ENCODE measurements at places on chromosomes 5 and 9.
A peak's percentile ranks its signal among the peaks of the same experiment; 100 is the strongest.

- peak; percentile 24 for DNase-seq
Measured at GRCh38 chr5:119411361-119412278, 40.7 kb upstream of the HSD17B4 start.

DNA sequence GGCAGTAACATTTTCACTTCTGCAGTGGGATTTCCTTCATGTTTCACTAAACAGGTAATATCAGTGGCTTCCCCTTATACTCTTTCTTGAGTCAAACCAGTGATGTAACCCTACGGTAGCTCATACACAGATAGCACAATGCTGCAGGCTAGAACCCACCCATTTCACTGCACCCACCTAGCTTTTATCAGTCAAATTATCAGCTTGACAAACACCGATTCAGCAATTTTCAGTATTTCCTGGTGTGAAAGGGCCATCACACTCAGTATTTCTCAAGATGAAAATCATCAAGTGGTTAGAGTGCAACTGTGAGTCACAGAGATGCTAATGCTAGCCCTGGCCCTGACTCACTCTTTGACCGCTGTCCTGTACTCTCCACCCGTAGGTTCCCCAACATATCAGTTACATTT, 242.3 kb upstream of the PTGER4 start:
- DNase-seq, result no peak

DNA sequence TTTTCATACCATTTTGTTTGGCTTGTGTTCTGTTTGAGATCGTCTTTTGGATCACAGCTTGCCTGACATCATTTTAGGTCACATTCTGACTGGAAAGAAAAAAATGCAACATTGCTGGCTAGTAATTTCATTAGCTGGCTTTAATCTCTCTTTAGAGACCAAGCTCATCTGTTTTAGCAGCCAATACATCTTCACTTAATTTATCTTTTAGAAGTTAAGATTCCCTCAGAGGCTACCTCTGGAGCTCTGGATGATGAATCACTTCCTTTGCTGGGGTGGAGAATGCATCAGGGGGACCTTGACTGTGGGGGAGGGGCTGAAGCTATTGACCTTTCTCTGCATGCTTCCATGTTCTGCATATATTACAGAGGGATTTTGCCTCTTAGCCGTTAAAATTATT, 181.5 kb upstream of the OTULINL start:
- DNase-seq, result no peak

DNA sequence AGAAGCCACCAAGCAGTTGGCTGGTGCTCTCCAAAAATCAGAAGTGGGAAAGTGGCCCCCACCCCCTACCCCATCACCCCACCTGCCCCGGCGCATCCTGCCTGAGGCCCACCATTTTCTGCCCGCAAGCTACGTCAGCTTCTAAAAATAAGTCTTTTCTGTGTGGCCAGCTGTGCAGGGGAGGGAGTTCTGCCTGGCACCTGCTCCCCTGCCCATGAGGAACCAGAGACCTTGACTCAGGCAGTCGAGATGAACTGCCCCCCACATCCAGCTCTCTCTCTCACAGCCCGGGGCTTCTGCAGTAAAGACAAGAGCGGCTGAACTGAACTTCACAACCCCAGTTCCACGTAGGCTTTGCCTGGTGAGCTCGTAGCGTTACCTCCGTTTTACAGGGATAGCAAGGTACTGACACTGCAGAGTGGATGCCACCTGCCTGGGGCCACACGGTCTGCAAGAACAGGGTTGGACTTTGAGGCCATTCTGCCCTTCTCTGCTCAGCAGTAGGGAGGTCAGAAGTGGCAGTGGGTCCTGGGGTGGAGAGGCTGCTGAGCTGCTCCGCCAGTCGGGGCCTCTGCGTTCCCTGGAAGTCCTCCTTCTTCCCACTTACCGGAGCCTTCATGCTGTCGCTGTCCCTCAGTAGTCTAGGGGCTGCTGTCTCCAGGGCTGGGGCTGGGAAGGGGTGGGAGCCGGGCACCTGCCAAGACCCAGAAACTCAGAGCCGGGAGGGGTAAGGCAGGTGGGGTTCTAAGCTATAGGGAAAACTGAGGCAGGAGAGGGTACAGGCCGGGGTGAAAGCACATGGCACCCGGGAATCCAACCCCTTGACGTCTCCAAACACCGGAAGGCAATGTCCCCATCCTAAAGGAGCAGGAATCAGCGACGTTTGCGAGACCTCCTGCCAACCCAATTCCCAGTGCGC, 781 bp downstream of the ST6GALNAC4 start:
- DNase-seq, result no peak

GRCh38 chr5:67315082-67315989, 118.7 kb upstream of the CD180 start:
- DNase-seq, result no peak

DNA sequence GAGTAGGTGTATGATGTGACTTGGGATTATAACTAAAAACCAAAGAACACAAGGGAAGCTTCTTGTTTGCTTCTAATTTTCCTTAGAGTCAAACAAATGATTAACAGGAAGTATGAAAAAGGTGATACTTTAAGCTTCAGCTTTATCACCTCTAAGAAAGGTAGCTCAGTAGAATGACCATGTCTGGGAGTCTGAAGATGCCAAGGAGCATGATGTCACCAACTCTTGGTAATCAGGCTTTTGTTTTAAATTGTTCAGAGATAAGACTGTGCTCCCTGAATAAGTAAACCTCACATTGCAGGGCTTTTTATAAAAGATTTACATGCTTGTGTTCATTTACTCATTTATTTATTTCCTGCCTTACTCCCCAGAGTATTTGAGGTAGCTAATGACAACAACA, 169.9 kb downstream of the FER start:
- no peak for DNase-seq
